ENCODE measurements at places on chromosomes 4 and X. TPM values are rescaled to one million over a fixed set of nuclear protein-coding genes. Genes with fewer than 3 reads are reported as not detected.

DNA sequence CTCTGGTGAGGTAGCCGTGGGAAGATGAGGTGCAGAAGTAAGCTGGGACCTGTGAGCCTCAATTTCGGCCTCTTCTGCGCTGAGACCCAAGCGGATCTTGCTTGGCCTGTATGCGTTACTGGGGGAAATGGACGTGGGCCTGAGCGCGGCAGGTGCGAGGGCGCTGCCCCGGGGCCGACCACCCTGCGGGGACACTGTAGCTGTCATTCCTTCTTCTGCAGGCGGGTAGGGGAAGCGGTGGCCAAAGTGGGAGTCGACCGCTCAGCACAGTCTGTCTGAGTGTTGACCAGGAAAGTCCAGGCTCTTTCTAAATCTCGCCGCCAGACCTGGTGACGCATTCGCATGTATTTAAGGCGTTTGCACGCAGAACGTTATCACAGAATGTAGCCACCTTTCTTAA is 3.3 kb upstream of the LRAT start:
- peaks cover 34% of the 10 kb centered on the region for H3K27me3 ChIP-seq
- H3K27ac ChIP-seq = no peak overlapping the region
- H3K4me1 ChIP-seq = peaks cover 7% of the 10 kb centered on the region
- no peak overlapping the region for H3K4me3 ChIP-seq
- DNase-seq = no peak

GRCh38 chrX:119008110-119008744 is 33.8 kb downstream of the LONRF3 start:
- no peaks in the 10 kb centered on the region for H3K27me3 ChIP-seq
- no peaks in the 10 kb centered on the region for H3K4me1 ChIP-seq
- DNase-seq = no peak

GRCh38 chrX:26918631-26919030 is 544.5 kb downstream of the PPP4R3C start:
- H3K4me1 ChIP-seq = no peaks in the 10 kb centered on the region
- no peaks in the 10 kb centered on the region for H3K36me3 ChIP-seq
- no peak overlapping the region for H3K27ac ChIP-seq
- no peaks in the 10 kb centered on the region for H3K27me3 ChIP-seq
- H3K4me3 ChIP-seq = no peak overlapping the region

DNA sequence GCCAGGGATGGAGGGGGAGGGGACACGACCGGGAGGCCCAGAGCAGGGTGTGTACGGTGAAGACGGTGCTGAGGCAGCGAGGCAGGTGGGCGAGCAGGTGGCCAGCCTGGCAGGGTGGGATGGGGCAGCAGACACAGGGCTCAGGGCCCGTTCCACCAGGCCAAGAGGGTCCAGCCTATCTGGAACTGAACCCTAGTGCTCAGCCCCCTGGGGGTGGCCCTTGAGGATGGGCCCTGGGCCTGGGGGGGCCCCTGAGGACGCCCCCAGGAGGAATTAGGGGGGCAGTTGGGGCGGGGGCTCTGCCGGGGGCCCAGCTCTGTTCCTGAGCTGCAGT is 3.0 kb upstream of the HGFAC start:
- no peaks in the 10 kb centered on the region for H3K27me3 ChIP-seq
- no peak for DNase-seq
- peaks cover 5% of the 10 kb centered on the region for H3K4me1 ChIP-seq
- H3K36me3 ChIP-seq = no peaks in the 10 kb centered on the region

DNA sequence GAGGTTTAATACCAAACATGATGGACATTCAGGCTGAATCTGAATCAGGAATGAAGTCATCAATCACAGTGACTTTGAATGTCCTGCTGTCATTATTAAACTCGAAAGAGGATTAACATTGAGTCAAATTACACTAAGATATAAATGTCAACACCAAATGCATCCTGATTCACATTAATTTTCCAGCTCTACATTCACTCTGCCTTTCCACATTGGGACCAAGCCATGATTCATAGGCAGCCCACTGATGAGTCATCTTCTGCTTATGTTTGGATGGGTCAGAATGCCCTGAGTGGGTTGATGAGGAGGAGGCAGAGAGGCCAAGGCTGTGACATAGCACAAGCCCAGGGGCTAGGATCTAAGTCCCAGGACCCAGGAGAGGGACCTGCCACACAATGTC is 247.6 kb upstream of the RPS6KA3 start:
- no peaks in the 10 kb centered on the region for H3K4me1 ChIP-seq
- H3K27ac ChIP-seq = no peak overlapping the region
- no peaks in the 10 kb centered on the region for H3K27me3 ChIP-seq
- H3K4me3 ChIP-seq = no peak overlapping the region
- no peak for DNase-seq
- no peaks in the 10 kb centered on the region for H3K36me3 ChIP-seq

SHROOM2 gene
- 5.0 TPM for total RNA-seq

DNA sequence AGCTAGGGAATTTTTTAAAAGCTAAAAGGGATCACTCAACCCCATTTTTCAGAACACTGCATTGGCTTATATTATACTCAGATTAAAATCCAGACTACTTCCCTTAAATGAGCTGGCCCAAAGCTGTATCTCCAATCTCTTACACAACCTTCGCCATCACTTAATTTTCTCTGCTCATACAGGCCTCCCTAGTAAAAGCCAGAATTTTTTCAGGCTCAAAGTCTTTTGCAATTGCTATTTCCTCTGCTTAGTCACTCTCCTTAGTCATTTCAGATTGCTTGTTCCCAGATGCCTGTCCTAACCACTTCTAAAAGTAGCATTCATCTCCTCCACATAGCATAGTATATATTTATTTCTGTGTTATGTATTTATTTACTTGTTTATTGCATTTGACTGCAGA is 1587.9 kb upstream of the ADGRL3 start:
- DNase-seq = no peak
- no peak overlapping the region for H3K27ac ChIP-seq
- H3K27me3 ChIP-seq = no peaks in the 10 kb centered on the region
- no peaks in the 10 kb centered on the region for H3K4me1 ChIP-seq
- no peak overlapping the region for H3K4me3 ChIP-seq
- H3K36me3 ChIP-seq = no peaks in the 10 kb centered on the region

GRCh38 chr4:165563851-165564250 is 185.0 kb downstream of the CPE start:
- no peaks in the 10 kb centered on the region for H3K27me3 ChIP-seq
- H3K27ac ChIP-seq = no peak overlapping the region
- DNase-seq = no peak
- H3K4me1 ChIP-seq = no peaks in the 10 kb centered on the region
- no peaks in the 10 kb centered on the region for H3K36me3 ChIP-seq

SPANXN3 gene
- not detected for total RNA-seq

GRCh38 chrX:41224605-41225004 is 109.4 kb upstream of the DDX3X start:
- no peak overlapping the region for H3K27ac ChIP-seq
- H3K36me3 ChIP-seq = no peaks in the 10 kb centered on the region
- no peaks in the 10 kb centered on the region for H3K27me3 ChIP-seq
- H3K4me3 ChIP-seq = no peak overlapping the region
- H3K4me1 ChIP-seq = no peaks in the 10 kb centered on the region

- H3K36me3 ChIP-seq = no peaks in the 10 kb centered on the region
- DNase-seq = no peak
- H3K27me3 ChIP-seq = no peaks in the 10 kb centered on the region
- H3K4me1 ChIP-seq = no peaks in the 10 kb centered on the region
- no peak overlapping the region for H3K4me3 ChIP-seq
Measured at GRCh38 chr4:73916172-73916925, 47.2 kb downstream of the CXCL1 start.

DNA sequence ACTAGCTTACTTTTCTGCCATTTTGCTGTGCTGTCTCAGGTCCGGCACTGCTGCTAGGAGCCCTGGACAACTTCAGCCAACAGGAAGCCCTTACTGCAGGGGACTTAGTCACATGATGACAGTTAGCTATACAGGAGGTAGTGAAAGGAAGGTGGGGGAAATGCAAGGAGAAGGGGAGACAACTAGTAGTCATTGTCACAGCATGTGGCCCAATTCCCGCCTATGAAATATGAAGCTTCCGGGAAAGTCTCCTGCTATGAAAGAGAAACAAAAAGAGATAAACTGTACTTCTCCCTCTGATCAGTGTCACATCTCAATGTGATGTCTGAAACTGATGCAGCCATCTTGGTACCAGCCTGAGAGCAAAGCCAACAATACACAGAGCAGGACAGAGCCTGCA is 71.6 kb downstream of the AMELX start:
- no peak overlapping the region for H3K27ac ChIP-seq
- DNase-seq = no peak
- H3K36me3 ChIP-seq = no peaks in the 10 kb centered on the region
- no peak overlapping the region for H3K4me3 ChIP-seq
- H3K27me3 ChIP-seq = no peaks in the 10 kb centered on the region
- H3K4me1 ChIP-seq = no peaks in the 10 kb centered on the region

DNA sequence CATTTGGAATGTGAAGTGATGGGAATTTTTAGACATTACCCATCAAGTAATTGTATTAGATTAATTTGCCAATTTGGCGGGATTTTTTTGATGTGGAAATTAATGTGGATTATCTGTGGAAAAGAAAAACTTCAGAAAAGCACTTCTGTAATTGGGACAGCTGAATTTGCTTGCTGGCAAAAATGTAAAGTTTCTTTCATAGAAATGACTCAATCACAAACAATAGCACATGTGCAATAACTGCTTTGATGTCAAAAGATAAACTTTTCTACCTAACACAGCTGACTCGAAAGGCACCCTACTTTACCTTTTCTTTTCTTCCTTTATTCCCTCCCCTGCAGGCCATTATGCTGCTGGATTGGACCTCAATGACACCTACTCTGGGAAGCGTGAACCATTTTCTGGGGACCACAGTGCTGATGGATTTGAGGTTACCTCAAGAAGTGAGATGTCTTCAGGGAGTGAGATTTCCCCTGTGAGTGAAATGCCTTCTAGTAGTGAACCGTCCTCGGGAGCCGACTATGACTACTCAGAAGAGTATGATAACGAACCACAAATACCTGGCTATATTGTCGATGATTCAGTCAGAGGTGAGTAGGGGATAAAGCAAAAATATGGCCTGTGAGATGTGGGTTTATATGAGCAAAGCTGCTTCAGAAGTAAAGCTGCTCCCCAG is 1.4 kb downstream of the AREG start:
- H3K4me3 ChIP-seq = no peak overlapping the region
- H3K4me1 ChIP-seq = no peaks in the 10 kb centered on the region
- no peaks in the 10 kb centered on the region for H3K27me3 ChIP-seq
- H3K27ac ChIP-seq = no peak overlapping the region
- H3K36me3 ChIP-seq = no peaks in the 10 kb centered on the region

DNA sequence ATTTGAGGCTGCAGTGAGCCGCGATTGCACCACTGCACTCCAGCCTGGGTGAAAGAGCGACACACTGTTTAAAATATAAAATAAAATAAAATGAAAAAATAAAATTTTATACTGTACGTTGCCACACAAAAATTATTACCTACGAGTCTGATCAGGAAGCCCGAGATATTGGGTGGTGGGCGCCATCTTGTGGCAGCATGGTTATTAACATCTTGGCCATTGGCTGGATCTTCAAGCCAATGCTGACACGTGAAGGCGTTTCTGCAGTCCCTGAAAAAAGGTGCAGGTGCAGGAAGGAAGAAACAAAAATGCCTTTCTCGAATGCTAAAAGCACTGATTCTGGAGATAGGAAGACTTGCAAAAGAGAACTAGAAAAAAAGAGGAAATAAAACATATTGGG is 4.9 kb upstream of the TLR8 start:
- H3K27me3 ChIP-seq = no peaks in the 10 kb centered on the region
- no peak overlapping the region for H3K27ac ChIP-seq

GRCh38 chr4:94960708-94961107 is 203.0 kb downstream of the BMPR1B start:
- no peaks in the 10 kb centered on the region for H3K4me1 ChIP-seq
- no peaks in the 10 kb centered on the region for H3K27me3 ChIP-seq
- no peak overlapping the region for H3K4me3 ChIP-seq
- H3K36me3 ChIP-seq = no peaks in the 10 kb centered on the region
- H3K27ac ChIP-seq = no peak overlapping the region

DNA sequence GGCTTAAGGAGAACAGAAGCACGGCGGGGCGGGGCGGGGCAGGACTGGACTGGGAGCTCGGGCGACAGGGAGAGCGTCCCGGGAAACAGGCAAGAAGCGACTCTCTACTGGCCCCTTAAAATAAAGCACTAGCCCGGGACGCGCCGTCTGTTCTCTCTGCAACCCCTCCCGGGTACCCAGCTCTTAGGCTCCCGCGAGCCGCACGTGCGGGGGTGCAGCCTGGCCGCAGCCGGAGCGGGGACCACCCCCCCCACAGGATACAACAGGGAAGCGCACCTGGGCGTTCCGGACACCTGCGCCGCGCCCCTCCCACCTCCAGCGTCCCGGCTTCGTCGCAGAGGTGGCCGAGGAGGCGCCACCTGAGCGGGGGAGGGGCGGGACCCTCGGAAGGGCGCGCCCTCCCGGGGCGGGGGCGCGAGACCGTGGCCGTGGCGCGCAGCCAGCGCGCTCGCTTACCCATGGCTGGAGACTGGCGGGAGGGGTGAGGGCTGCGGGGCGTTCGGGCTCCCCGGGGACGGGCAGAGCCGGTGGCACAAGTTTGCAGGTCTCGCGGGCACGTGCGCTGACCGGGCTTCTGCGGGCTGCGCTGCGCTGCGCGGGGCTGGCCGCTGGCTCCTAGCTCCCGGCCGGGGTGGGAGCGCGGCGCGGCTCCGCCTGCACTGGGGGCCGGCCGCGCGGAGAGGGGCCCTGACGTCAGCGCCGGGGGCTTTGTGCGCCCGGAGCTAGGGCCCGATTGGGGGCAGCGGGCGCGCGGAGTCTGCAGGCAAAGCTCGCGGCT is 91.5 kb downstream of the GEMIN8 start:
- H3K27me3 ChIP-seq = peaks cover 15% of the 10 kb centered on the region
- no peaks in the 10 kb centered on the region for H3K4me1 ChIP-seq
- no peaks in the 10 kb centered on the region for H3K36me3 ChIP-seq
- DNase-seq = no peak

- H3K4me1 ChIP-seq = peaks cover 12% of the 10 kb centered on the region
- DNase-seq = no peak
- no peaks in the 10 kb centered on the region for H3K36me3 ChIP-seq
- H3K27ac ChIP-seq = no peak overlapping the region
Measured at GRCh38 chr4:52868133-52868532, 6.0 kb downstream of the RASL11B start.

- H3K36me3 ChIP-seq = no peaks in the 10 kb centered on the region
- H3K4me3 ChIP-seq = no peak overlapping the region
- peak; percentile 55 for DNase-seq
- peaks cover 24% of the 10 kb centered on the region for H3K27me3 ChIP-seq
- no peaks in the 10 kb centered on the region for H3K4me1 ChIP-seq
Measured at GRCh38 chrX:14039344-14039743, 9.7 kb upstream of the GEMIN8 start.

GRCh38 chrX:38268011-38268410 is 47.3 kb upstream of the SRPX start:
- no peaks in the 10 kb centered on the region for H3K36me3 ChIP-seq
- no peak overlapping the region for H3K27ac ChIP-seq
- no peaks in the 10 kb centered on the region for H3K27me3 ChIP-seq
- no peaks in the 10 kb centered on the region for H3K4me1 ChIP-seq
- no peak overlapping the region for H3K4me3 ChIP-seq
- DNase-seq = no peak

DNA sequence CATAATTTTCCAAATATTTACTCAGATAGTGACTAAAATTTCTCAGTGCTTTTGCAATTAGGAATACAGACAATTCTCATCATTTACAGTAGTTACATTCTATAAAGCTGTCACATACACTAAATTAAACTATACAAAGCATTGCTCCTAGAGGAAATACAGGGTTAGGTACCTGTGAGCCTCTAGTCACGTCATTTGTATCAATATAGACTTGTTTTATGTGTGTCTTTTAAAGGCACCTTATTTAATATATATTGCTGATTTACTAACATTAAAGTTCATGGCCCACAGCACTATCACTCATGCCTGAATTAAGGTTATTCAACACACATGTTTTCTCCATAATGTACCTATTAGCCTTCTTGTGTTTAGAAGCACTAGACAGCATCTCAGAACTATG is 78.7 kb downstream of the PABPC4L start:
- no peak overlapping the region for H3K4me3 ChIP-seq
- DNase-seq = no peak
- H3K27ac ChIP-seq = no peak overlapping the region
- H3K36me3 ChIP-seq = no peaks in the 10 kb centered on the region
- H3K27me3 ChIP-seq = no peaks in the 10 kb centered on the region
